ENCODE measurements at places on chromosomes 11 and 22.

- DNase-seq = peak; percentile 63
Measured at GRCh38 chr22:50529897-50530579, at the start of gene TYMP. TYMP (minus strand) TSS chr22:50530012; CDS start chr22:50529709, 303 bp downstream.

DNA sequence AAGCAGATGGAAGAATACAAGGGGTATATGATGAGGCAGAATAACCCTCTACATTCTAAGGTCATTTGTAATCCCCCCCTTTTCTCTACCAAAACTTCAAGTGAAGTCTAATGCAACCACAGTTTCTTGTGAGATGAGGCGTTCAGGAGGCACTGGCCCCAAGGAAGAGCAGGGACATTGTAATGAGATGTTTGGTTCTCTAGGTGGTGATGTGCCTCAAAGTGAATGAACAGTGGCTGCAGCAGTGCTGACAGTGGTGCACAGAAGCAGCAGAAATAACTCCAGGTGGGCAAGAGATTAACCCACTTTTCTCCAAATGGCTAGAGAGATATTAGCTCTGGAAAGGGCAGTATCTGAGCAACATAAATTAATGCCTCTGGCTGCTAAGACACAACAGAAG lies 33.8 kb downstream of the PDGFD start:
- DNase-seq = no peak

DNA sequence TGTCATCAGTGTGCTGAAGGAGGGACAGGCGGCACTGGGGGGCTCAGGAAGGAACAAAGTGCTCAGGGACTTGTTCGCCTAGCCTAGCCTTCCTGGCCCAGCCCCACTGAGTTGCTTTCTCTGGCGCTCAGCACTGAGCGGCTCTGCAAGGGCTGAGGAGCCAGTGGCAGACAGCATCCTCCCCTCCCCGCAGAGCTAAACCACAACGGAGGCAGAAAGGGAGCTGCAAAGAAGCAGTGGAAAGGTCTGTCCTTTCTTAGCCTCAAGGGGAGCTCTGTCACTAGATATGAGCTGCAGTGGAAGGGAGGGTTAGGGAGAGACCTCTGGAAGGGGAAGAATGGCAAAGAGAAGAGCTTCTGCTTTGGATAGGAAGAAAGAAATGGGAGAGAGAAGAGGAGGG lies 89.7 kb upstream of the PHOX2A start:
- DNase-seq = no peak

- peak; percentile 66 for DNase-seq
Measured at GRCh38 chr22:19962246-19962908, 20.8 kb upstream of the TXNRD2 start.

DNA sequence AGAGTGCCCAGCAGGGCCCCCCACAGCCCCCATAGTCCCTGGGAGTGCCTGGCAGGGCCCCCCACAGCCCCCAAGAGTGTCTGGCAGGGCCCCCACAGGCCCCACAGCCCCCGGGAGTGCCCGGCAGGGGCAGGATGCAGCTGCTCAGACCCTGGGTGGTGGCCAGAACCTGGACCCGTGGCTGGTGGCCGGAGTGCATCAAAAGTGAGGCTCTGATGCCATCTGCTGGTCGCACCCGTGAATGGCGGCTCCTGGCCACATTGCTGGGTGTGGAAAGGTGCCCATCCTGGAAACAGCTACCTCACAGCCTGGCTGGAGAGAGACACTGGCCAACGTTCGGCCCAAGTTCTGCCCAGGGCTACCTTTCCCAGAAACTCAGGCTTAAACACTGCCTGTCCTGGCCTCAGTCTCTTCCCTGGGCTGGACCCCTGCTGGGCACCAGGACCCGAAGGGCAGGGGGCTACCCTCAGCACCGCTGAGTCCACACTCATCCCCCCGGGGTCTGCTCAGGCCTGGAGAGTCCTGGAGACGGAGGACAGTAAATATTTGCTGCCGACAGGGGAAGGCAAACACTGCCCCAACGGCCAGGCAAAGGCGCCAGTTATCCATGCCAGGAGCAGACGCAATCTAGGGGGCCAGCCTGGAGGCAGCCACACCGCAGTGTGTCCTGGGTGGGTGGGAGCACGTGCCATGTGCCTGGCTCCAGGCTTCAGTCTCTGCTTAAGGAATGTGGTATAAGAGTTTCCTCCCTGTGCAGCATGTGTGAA lies 4.4 kb downstream of the INS start:
- peak; percentile 18 for DNase-seq

- no peak for DNase-seq
Measured at GRCh38 chr11:46444305-46444704, 52.7 kb upstream of the CHRM4 start.

DNA sequence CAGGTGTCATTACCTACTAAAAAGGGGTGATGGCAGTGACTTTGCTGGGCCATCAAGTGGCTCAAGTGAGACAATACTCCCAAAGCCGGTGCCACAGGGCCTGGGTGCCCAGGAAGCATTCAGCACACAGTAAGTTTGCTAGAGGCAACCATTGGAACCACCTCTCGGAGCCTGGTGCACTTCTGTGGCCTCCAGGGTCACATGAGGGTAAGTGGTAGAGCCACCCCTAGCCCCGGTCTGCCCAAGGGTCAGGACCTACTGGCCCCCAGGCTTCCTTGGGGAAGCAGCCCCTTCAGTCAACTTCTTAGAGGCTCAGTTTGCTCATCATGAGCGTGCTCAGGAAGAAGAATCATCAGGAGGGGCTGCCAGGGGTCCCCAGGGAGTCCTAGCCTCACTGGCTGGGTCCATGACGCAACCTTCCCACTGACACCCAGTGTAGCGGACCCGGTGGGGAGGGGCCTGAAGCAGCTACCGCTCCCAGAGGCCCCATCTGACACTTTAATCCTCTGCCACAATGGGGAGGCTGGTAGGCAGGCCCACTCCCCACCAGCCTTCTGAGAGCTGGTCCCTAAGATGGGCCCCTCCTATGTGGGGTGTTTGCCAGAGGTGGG lies 17.5 kb upstream of the RASL10A start:
- no peak for DNase-seq

GRCh38 chr22:42673898-42674401 lies 24.8 kb upstream of the CYB5R3 start:
- DNase-seq = no peak

GRCh38 chr22:17083811-17084441 lies 874 bp upstream of the IL17RA start:
- DNase-seq = no peak

DNA sequence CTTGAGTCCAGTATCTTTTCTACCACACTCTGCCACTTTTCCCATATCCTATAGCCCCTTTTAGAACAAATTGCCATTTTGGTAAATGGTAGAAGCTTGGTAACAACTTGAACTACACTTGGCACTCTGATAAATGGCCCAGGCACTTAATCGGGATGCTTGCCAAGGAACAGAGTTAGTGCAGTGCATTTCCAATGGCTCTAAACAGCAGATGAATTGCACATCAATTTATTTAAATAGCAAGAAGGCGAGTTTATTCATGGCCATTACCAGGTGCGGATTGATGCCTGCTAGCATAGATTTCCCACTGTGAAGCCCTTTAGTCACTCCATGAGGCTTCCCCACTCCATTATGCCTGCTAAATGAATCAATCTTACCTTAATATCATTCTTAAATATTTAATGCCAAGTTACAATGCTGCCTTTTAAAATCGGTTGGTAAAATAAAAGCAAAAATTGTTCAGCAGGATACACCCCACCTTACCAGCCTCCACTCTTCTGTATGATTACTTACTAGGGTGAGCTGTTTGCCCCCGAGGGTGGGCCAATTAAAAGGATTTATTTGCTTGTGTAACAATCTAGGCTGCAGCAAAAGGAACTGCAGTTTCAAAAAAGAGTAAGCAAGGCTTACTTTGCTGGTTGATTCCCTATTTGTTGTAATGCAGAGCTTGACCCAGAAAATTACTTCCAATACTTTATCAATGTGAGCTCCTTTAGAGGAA lies 136.0 kb upstream of the ARHGAP42 start:
- DNase-seq = no peak

GRCh38 chr11:126660321-126660720 lies 304.8 kb downstream of the ST3GAL4 start:
- no peak for DNase-seq

- no peak for DNase-seq
Measured at GRCh38 chr11:59180168-59180776, 8.3 kb downstream of the DTX4 start.

DNA sequence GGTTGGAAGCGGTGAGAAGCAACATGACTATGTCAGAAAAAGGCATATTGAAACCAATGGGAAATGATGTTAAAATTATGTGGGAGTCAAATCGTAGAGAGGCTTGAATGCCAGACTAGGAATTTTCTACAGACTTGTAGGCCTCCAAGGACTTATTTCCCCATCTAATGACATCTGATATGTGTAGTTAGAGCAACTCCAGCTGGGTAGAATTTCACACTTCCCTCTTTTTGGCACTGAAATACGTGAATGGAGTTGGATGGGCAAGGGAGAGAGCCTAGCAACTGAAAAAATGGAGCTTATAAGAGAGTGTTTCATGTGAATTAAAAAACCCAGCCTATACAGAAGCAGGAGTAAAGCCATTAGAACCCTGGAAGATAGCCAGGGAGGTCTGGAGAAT lies 304.2 kb downstream of the INSC start:
- DNase-seq = no peak

DNA sequence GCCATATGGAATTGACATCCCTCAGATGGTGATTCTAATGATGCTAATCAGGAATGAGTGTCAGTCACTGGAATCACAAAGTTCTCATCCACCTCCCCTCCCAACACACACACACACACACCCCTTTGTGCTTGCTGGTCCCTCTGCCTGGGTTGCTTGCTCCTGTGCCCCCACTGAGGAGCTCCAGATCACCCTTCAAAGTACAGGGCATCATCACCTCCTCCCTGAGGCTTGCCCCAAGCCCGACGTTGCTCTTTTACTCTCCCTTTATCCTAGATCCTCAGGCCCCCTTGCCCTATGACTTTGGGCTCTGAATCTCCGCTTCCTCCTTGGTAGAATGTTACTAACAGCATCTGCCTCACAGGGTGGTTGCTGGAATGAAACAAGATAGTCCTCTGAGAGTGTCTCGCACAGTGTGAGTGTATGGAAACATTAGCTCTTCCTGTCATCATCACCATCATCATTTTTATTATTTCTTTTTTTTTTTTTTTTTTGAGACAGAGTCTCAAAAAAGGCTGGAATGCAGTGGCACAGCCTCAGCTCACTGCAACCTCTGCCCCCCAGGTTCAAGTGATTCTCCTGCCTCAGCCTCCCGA lies 3.4 kb downstream of the TOM1 start:
- no peak for DNase-seq

DNA sequence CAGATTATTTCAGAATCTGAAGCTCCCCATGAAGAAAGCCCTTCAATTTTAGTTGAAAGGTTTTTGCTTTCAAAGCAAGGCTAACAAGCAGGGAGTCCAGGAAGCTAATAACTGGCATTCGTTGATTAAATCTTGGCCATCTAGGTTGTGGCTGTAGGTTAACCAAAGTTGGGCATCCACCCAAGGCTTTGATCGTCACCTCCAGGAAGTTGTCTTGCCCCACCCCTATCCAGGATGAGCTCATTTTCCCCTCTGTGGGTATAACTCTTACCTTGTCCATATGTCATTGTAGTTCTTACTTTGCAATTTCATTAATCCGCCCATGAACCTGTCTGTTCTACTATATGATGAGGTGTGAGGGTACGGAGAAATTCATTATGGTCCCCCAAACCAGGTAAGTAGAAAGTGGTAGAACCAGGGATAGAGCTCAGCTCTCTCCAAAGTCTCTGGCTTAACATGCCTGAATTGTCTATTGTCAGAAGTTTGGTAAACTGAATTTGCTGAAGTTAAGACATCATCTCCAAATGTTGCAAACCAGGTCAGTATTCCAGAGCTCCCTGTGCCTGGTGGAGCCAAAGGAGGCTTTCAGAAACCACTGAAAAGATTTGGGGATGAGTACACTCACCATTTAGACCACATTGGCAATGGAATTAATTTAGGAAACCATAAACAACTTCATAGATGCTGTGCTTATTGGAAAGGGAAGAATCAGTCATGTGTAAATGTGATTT lies 97.1 kb downstream of the CD44 start:
- DNase-seq = no peak

DNA sequence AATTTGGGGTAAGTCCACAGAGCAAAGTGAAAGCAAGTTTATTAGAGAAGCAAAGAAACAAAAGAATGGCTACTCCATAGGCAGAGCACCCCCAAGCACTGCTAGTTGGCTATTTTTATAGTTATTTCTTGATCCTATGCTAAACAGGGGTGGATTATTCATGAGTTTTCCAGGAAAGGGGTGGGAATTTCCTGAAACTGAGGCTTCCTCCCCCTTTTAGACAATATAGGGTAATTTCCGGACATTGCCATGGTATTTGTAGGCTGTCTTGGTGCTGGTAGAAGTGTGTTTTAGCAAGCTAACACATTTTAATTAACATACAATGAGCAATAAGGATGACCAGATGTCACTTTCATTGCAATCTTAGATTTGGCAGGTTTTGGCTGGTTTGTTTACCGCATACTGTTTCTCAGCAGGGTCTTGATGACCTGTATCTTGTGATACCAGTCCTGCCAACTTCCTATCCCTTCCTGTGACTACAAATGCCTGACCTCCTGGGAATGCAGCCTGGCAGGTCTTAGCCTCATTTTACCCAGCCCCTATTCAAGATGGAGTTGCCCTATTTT lies 937 bp upstream of the C1QTNF6 start:
- DNase-seq = no peak

DNA sequence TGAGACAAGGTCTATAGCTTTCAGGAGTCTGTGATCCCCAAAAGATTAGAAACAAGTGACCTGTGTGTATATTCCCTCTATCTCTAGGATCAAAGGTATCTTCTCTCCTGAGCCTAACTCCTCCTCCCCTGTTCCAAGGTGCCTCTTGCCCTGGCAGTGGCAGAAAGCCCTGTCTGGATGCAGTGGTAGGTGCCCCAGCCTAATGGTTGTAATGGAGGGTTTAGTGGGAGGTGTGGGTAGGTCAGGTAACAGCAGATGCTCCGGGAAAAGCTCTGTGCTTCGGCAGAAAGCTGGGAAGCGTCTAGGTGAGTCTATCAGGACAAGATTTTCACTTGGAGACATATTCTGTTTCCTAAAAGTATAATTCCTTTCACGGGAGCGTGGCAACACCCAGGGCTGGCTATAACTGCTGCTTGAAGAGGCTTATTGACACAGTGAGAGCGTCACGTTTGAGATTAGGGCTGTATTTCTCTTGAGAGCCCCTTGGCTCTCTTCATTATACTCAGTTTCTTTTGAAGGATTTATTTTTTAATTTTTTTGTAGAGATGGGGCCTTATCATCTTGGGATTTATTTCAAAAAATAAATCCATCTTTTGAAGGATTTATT lies 49.5 kb downstream of the PRR5L start:
- no peak for DNase-seq

- no peak for DNase-seq
Measured at GRCh38 chr11:76997512-76997911, 36.7 kb upstream of the B3GNT6 start.

GRCh38 chr11:89203814-89204213 lies 26.1 kb downstream of the TYR start:
- no peak for DNase-seq
